ENCODE measurements at places on chromosomes 2 and 18. TPM values are rescaled to one million over a fixed set of nuclear protein-coding genes. Genes with fewer than 3 reads are reported as not detected.

PLCD4 gene
- total RNA-seq: 0.39 TPM

DNA sequence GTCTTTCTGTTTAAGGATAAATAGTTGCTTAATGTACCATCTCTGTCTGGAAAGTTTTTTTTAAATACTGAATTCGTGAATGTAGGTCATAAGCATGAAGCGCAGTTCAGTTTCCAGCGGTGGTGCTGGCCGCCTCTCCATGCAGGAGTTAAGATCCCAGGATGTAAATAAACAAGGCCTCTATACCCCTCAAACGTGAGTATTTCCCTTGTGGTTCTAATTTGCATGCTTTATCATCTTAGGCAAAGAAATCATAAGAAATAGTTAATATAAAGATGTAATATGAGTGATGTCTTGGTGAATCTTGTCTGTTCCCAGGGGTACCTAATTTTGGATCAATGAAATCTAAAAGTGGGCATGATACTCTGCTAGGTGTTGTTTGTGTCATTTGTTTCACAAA, 1.5 kb downstream of the NDC80 start:
- no peak for DNase-seq

GRCh38 chr2:108855194-108855593, 68.6 kb downstream of the CCDC138 start:
- DNase-seq: peak; percentile 20

- DNase-seq: peak; percentile 60
These were observed 84.0 kb downstream of the LIPG start for GRCh38 chr18:49645841-49646351.

- DNase-seq: peak; percentile 100
These were observed 92.7 kb upstream of the KLF7 start for GRCh38 chr2:207258263-207258991.

Data from M059J (cell line).